NB4 (cell line): ENCODE measurements at places on chromosomes 4 and X.

GRCh38 chr4:174244441-174244840 is 39.0 kb downstream of the FBXO8 start:
- no peak for DNase-seq

- DNase-seq = no peak
Measured at GRCh38 chrX:71396576-71396975, 30.4 kb downstream of the TAF1 start.

DNA sequence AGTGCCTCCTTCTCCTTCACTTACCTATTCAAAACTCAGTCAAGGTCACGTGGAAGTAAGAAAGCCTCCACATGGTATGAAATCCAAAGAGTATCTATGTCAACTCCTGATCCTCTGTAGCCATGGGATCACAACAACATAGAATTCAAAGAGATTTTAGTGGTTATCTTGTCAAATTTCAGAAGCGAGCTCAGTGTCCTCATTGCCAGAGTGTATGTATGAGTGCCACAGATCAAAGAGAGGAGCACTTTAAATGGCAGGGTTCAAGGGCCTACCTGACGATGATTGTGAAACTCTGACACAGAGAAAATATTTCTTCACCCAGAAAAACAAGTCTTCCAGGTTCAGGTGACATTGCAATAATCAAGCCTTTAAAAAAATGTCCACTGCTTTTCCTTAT is 1.2 kb upstream of the ACE2 start:
- DNase-seq = no peak

GRCh38 chrX:35150052-35150451 is 207.5 kb downstream of the FAM47B start:
- DNase-seq = no peak

DNA sequence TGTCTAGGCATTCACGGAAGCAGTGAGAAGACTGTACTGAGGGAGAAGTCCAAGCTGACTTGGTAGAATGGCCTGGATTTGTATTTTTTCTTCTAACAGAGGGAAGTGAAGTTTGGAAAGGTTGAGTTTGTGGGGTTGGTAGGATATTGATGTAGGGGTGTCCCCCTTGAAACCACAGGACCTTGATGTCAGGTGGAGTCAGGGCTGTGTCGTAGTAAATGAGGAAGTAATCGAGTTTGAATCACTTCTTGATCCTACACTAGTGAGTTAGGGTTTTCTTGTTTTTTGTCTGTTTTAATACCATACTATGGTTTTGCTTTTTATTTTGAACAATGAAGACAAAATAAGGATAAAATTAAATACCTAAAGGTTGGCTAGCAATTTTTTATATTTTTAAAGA is 30.1 kb upstream of the ANAPC4 start:
- DNase-seq = peak; percentile 53

- no peak for DNase-seq
Measured at GRCh38 chr4:41241919-41242318, 14.8 kb upstream of the UCHL1 start.
